ENCODE measurements at places on chromosomes 5 and 9. TPM values are rescaled to one million over a fixed set of nuclear protein-coding genes. Genes with fewer than 3 reads are reported as not detected.

The ROPN1L gene
- 0.68 TPM for total RNA-seq

The MEIKIN gene
- not detected for total RNA-seq

The MAMDC2 gene
- 93.5 TPM for total RNA-seq

The RAI14 gene
- total RNA-seq: 19.0 TPM

The FAXDC2 gene
- 17.8 TPM for total RNA-seq

The FOXD4L6 gene
- total RNA-seq: not detected

The GPR151 gene
- not detected for total RNA-seq

The SLCO6A1 gene
- total RNA-seq: 0.16 TPM

The PTCD2 gene
- 34.4 TPM for total RNA-seq

The PCDHGA11 gene
- total RNA-seq: 2.0 TPM

The SPINK14 gene
- total RNA-seq: not detected

The SOX30 gene
- 0.47 TPM for total RNA-seq

The PCDHB13 gene
- 6.4 TPM for total RNA-seq

The PRLR gene
- not detected for total RNA-seq

The SHOC1 gene
- total RNA-seq: not detected

The ACTBL2 gene
- total RNA-seq: not detected

The TAS2R1 gene
- not detected for total RNA-seq

The TNC gene
- total RNA-seq: 2.0 TPM

The BICD2 gene
- total RNA-seq: 60.6 TPM

The DMGDH gene
- 1.5 TPM for total RNA-seq

The PCDHGA1 gene
- 5.2 TPM for total RNA-seq

The ORM2 gene
- total RNA-seq: not detected

The PTPA gene
- 99.5 TPM for total RNA-seq

The PCAT7 gene
- not detected for total RNA-seq

The PPP2R2B gene
- total RNA-seq: not detected

Data from myocyte (in vitro differentiated cells).